ENCODE measurements at places on chromosomes 2 and 18.

DNA sequence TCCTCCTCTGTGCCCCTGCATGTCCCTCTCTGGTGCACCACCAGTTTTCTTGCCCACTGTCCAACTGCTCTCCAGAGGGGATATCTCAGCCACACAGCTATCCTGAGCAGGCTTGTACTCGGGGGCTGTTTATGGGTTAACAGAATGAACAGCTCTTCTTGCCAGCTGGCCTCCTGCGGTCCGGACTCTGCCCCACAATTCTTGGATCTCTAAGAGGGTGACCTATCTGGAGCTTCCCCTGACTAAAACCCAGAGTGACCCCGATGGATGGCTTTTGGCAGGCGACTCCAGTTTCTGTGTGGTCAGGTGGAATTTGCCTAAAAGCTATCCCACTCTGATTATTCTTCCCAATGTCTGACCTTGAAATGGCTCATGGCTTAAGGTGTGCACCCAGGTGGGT lies 9.1 kb downstream of the SOWAHC start:
- peaks cover 19% of the 10 kb centered on the region for H3K27me3 ChIP-seq
- no peak overlapping the region for H3K27ac ChIP-seq
- no peak for DNase-seq
- no peaks in the 10 kb centered on the region for H3K36me3 ChIP-seq
- H3K4me3 ChIP-seq: no peak overlapping the region

DNA sequence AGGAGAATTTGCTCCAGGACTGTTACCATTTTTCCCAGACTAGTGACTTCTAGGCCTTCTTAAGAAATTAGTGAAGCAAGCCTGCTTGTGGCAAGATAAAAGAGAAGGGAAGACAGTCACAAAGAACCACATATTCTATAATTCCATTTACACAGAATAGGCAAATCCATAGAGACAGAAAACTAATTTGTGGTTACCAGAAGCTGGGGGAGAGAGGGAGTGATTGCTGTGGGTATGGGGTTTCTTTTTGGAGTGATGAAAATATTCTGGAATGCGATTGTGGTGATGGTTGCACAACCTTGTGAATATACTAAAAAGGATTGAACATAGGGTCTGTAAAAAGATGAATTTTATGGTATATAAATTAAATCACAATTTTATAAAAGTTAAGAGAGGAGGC lies 37.5 kb upstream of the SIX2 start:
- peaks cover 25% of the 10 kb centered on the region for H3K27me3 ChIP-seq
- H3K4me1 ChIP-seq: no peaks in the 10 kb centered on the region
- H3K27ac ChIP-seq: no peak overlapping the region
- no peak overlapping the region for H3K4me3 ChIP-seq
- DNase-seq: no peak
- H3K36me3 ChIP-seq: no peaks in the 10 kb centered on the region

GRCh38 chr2:107751936-107752335 lies 74.8 kb upstream of the RGPD4 start:
- no peak for DNase-seq
- no peak overlapping the region for H3K4me3 ChIP-seq
- H3K27ac ChIP-seq: no peak overlapping the region
- H3K4me1 ChIP-seq: no peaks in the 10 kb centered on the region
- no peaks in the 10 kb centered on the region for H3K27me3 ChIP-seq

DNA sequence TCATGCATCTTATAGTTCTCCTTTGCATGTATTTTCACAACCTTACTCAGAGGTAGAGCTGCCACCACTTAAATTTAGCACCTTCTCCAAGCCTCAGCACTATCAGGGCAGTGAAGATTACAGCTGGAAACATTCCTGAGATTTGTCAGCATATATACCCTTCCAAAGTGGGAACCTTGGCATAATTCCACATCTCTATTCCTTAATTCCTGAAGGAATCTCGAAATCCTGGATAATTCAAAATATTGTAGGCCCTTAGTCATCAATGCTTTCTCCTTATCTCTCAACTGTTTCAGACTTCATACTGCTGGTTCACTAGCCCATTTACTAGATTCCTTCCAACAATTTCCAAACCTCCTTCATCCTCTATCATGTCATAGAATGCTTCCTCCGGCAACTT lies 87.4 kb downstream of the ITSN2 start:
- no peaks in the 10 kb centered on the region for H3K4me1 ChIP-seq
- no peak overlapping the region for H3K27ac ChIP-seq
- H3K36me3 ChIP-seq: peaks cover 50% of the 10 kb centered on the region

DNA sequence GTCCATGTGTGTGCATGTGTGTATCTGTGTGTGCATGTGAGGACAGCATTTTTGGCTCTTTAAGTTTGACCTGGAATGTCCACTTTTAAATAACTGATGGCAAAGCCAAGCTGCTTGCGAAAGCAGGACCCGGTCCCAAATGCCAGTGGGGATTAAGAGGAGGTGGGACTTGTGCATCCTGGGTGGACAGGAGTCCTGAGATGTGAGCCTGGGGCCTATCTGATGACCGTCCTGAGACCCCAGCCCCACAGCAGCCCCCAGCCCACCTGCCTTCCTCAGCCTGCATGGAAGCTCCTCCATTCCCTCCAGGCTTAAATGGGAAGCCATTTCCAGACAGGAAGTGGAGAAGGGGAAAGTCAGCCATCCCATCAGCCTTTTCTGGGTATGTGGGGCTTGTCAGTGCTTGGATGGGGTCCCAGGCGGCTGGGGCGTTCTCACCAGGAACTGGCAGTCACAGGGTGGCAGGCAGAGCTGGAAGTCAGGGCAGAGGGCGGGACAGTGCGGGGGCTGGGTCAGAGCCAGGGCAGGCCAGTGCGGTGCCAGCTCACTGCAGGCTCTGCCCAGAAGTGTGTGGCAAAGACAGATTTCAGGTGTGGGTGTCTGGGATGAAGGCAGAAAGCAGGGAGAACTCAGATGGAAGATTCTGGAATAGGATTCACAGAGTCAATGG lies 117.8 kb downstream of the ACKR3 start:
- peaks cover 1% of the 10 kb centered on the region for H3K27me3 ChIP-seq
- H3K36me3 ChIP-seq: no peaks in the 10 kb centered on the region
- H3K4me3 ChIP-seq: no peak overlapping the region
- no peak overlapping the region for H3K27ac ChIP-seq
- no peaks in the 10 kb centered on the region for H3K4me1 ChIP-seq
- no peak for DNase-seq

- no peak overlapping the region for H3K4me3 ChIP-seq
- no peaks in the 10 kb centered on the region for H3K4me1 ChIP-seq
- H3K36me3 ChIP-seq: no peaks in the 10 kb centered on the region
- peaks cover 7% of the 10 kb centered on the region for H3K27me3 ChIP-seq
- no peak overlapping the region for H3K27ac ChIP-seq
- no peak for DNase-seq
These were observed 152.2 kb downstream of the ALPK2 start for GRCh38 chr18:58476516-58477256.

DNA sequence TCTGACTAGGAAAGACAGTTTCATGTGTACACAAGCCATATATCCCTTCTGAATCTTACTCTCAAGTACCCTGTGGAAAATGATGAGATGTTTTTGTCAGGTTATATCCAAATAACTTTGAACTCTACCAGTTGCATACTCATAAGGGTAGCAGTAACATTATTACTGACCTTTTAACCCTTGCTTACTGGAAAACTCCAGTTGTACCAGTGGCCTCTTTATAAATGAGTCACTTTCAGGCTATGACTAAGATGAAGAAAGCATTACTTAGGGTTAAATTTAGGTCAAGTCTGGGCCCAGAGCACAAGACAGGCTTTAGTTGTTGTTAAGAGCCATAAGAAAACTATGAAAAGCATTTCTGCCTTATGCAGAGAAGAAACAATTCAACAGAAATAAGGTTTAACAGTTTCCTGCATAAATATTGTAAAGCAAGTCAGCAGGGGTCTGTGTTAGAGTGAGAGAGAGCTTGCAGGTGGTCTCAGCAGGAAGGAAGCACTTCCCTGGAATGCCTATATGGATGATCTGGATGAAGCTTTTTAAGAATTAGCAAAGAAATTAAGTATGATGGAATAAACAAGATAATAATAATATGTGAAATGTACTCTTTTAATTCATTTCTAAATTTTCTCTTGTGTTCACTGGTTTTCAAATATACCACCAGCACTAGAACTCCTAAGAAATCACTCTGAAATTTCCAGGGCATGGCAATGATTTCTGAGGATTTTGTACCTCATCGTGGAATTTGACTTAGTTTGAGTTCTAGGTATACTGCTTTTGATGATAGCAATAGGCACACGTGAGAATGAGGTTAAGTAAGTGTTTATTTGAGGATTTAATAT lies 126.6 kb downstream of the UBE2E3 start:
- peak overlapping the region; percentile 61 for H3K4me3 ChIP-seq
- peak overlapping the region; percentile 94 for H3K27ac ChIP-seq
- DNase-seq: peak; percentile 35
- peaks cover 17% of the 10 kb centered on the region for H3K36me3 ChIP-seq
- no peaks in the 10 kb centered on the region for H3K27me3 ChIP-seq

GRCh38 chr18:76564117-76564516 lies 69.1 kb upstream of the ZNF516 start:
- no peak overlapping the region for H3K4me3 ChIP-seq
- DNase-seq: no peak
- no peaks in the 10 kb centered on the region for H3K4me1 ChIP-seq
- peaks cover 10% of the 10 kb centered on the region for H3K27me3 ChIP-seq
- no peak overlapping the region for H3K27ac ChIP-seq

GRCh38 chr2:132849118-132849517 lies 179.1 kb upstream of the LYPD1 start:
- H3K36me3 ChIP-seq: no peaks in the 10 kb centered on the region
- no peak for DNase-seq
- no peaks in the 10 kb centered on the region for H3K4me1 ChIP-seq

DNA sequence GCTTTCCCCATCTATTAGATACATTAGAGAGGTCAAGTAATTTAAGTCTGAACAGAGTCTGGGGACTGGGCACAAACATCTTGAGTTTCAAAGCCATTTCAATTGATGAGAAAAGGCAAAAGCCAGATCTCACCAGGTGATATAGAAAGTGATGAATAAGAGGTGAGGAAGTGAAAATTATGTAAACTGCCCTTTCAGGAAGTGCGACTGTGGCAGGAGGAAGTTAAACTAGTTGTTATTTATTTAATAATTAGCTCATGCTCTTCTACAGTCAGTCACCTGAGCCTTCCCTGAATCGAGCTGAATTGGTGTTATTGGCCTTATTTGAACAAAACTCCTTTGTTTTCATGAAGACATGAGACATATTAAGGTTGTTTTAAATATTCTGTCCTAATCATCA lies 115.1 kb downstream of the CDH20 start:
- H3K4me1 ChIP-seq: no peaks in the 10 kb centered on the region
- H3K36me3 ChIP-seq: no peaks in the 10 kb centered on the region
- no peak for DNase-seq
- H3K27me3 ChIP-seq: no peaks in the 10 kb centered on the region

All from activated T-helper 2 cell treated with anti-CD3 and anti-CD28 coated beads, Interferon-gamma antibody, Interleukin-2, Interleukin-4, amounts not matched to agents 10 μg/mL and 5 μg/mL and 100 μg/mL, durations not matched to agents 14 hours and 24 hours and 36 hours (primary cell).